ENCODE measurements at places on chromosomes 2 and 18.

DNA sequence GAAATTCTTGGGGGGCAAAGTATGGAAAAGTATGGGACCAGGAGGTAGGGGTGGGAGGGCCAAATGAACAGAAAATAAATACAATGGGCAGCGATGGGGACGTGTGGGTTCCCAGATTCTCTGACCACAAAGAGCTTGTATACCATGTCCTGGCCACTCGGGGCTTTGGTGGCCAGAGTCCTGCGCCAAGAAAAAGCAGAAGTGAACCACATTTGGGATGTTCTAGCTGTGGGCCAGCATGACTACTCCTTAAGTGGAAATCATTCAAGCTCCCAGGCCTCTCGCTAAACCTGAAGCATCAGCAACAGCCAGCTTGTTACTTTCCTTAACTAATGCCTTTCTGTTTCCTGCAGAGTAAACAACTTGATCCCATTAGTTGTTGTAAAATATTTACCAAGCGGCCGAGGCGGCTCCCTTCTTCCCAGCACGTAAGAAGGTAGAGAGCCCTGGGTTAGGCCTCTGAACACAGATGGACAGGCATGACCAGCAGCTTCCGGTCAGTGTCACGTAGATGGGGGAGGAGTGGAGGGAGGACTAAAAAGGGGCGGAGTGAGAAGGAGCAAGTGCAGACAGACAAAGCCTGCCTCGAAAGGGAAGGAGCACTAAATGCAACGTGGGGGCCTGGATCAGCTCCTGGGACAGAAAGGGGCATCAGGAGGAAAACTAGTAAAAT is 88.2 kb downstream of the GALNT14 start:
- DNase-seq, result no peak

GRCh38 chr2:224405412-224405811 is 3.5 kb upstream of the FAM124B start:
- DNase-seq, result no peak

DNA sequence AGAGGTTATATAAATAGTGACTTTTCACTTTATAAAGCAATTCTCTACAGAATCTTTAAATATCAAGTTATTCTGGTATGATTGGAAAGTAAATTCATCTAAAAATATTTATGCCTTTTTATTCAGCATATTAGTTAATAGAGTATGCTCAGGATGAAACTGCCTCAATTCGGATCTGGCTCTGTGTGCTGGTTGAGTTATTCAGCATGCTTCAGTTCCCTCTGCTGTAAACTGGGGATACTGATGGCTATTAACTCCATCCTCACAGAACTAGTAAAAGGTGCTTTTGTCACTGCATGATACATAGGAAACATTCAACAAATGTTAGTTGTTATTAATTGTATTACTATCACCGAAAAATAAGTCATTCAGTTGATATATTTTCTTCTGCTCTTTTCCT is 250.3 kb downstream of the NRXN1 start:
- DNase-seq, result no peak

GRCh38 chr18:34972765-34973414 is 68.3 kb upstream of the MAPRE2 start:
- no peak for DNase-seq

DNA sequence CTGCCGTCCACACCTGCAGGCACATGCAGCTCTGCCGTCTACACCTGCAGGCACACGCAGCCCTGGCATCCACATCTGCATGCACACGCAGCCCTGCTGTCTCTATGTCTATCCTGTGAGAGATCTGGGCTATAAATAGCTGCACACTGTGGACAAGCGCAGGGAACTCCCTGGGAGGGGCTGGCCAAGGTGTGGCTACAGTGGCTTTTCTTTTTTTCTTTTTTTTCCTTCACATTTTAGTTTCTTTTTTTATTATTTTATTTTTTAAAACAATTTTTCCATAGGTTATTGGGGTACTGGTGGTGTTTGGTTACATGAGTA is 42.0 kb downstream of the TMEM182 start:
- DNase-seq, result no peak

DNA sequence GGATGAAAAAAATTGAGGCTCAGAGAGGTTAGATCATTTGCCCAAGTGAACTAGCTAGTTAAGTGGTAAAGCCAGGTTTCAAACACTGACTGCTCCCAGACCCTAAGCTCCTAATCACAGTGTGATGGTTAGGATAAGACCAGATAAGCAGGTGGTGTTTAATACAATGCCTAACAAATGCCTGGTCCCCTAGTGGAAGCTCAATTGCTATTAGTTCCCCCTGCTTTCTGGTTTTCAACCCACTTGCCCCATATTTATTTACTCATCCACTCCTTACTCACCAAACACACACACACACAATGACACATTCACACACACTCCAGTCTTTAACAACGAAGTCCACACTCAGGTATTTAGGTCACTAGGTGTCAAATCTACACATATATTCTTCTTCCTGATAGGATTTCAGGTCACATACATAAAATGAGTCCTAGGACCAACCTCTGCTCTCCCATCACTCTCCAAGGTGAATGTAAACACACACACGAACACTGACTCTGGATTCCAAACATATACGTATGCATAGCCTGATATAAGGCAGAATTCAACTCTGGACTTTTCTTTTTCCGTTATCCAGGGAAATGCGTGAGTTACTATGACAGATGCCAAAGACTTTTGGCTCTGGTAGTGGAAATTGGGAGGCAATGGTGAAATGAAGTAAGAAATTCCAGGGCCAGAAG is 73.6 kb upstream of the TSPYL6 start:
- no peak for DNase-seq

- no peak for DNase-seq
Measured at GRCh38 chr2:239378021-239378917, 22.6 kb downstream of the HDAC4 start.

DNA sequence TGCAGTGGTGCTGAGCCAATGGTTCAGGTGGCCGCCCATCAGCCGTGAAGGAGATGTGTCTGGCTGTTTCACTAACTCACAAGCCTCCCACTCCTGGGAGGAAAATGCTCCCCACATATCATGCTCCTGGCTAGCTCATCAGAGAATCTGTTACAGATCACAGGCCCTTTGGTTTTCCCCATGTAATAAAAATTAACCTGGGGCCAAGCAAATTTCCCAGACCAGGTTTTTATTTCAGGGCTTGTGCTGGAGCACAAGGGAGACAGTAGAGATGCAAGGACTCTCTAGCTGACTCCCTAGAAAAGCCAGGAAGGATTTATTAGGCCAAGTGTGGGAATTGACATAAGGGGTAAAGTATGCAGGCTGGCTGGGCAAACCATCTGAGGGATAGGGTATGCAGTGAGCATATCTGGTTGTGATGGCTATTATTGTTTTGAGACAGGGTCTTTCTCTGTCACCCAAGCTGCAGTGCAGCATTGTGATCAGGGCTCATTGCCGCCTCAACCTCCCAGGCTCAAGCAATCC is 40.6 kb upstream of the CCBE1 start:
- DNase-seq, result no peak

- no peak for DNase-seq
Measured at GRCh38 chr2:85917887-85918795, 29.4 kb upstream of the ST3GAL5 start.

DNA sequence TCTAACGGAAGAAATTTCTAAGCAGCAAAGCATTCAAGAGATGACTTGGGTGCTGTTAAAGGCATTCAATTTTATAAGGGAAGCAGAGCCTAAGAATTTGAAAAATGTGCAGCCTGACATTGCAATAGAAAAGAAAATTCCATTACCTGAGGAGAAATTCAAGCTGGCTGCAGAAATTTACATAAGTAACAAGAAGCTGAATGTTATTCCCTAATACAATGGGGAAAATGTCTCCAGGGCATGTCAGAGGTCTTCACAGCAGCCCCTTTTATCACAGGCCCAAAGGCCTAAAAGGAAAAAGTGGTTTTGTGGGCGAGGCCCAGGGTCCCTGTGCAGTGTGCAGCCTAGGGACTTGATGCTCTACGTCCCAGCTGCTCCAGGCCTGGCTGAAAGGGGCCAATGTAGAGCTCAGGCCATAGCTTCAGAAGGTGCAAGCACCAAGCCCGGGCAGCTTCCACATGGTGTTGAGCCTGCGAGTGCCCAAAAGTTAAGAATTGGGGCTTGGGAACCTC is 306.7 kb downstream of the RDH14 start:
- DNase-seq, result no peak

GRCh38 chr2:95345563-95346230 is 48.5 kb downstream of the KCNIP3 start:
- no peak for DNase-seq

GRCh38 chr2:36960005-36960675 is 6.2 kb downstream of the STRN start:
- no peak for DNase-seq

- DNase-seq, result no peak
Measured at GRCh38 chr18:68707646-68708045, 7.3 kb downstream of the TMX3 start.

- no peak for DNase-seq
Measured at GRCh38 chr18:49400398-49401072, 59.9 kb downstream of the DYM start.

DNA sequence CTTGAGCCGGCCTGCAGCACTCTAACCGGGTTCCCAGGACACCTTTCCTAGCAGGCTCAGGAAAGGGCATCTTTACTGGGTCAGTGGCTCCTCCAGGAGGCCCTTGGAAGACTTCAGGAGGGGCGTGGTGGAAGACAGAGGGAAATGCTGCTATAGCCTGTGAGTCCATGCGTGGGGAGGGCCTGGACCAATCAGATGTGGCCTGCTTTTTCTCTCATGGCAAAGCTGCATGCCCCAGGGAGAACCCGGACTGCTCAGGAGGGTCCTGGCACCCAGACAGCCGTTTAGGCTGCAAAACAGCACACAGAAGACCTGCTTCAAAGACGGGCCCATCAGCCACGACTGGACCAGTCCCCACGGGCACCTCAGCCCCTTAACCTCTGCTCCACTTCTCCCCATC is 84.4 kb downstream of the EIPR1 start:
- DNase-seq, result no peak

- DNase-seq, result no peak
Measured at GRCh38 chr2:156563994-156564753, 128.0 kb downstream of the GPD2 start.

- DNase-seq, result peak; percentile 83
Measured at GRCh38 chr2:65075605-65076344, 19.6 kb downstream of the CEP68 start.

GRCh38 chr2:218129458-218130135 is 3.8 kb downstream of the CXCR2 start:
- no peak for DNase-seq

DNA sequence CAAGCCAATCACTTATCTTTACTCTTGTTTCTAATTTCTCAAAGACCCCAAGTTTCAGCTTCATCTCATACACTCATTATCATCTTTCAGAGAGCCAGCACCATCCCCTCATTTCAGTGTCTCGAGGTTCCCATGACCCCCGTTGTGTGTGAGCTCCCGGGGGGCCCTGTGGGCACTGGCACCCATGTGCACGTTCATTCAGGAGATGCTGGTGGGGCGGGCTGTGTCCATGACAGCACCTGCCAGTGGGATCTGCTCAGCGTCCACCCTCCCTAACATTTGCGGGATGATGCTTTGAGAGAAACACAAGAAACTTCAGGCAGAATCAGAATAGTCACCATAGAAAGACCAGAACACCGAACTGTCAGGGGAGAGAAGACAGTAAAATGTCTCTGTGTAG is 120.5 kb downstream of the MBP start:
- DNase-seq, result no peak

DNA sequence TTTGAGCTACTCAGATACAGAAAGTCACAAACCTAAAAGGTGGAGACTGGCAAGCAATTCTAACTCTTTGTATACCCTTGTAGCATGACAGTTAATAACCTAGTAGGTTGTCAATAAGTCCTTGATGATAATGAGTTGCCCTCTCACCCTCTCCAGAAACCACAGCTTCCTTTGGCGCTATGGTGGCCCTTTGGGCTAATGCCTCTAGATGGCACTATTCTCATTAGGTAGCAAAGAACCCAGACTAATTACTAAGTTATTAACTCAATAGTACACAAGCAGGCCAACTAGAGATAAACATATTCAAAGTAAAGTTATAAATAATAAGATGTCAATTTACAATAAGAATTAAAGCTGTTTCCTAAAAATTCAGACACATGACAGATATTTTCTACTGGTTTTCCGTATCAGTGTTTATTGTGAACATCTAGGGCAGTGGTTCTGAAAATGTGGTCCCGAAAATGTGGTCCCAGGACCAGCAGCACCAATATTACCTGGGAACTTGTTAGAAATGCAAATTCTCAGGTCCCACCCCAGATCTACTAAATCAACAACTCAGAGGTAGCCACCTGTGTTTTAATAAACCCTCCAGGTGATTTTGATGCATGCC is 41.1 kb downstream of the LDAH start:
- DNase-seq, result no peak

DNA sequence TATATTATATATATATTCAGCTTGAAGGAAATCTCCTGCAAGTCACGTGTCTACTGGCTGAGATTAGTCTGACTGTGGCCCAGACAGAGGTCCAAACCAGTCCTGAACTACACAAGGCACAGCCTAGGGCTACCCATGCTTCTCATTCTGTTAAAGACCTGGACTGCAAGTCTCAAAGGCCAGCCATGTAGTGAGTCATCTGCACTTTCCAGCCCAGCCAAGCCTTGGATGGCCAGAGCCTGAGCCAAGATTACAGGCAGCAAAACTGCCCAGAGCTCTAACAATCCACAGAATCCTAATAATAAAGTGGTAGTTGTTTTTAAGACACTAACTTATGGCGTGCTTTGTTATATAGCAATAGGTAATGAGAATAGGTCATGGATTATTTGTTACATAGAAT is 259.6 kb downstream of the SS18 start:
- DNase-seq, result no peak

DNA sequence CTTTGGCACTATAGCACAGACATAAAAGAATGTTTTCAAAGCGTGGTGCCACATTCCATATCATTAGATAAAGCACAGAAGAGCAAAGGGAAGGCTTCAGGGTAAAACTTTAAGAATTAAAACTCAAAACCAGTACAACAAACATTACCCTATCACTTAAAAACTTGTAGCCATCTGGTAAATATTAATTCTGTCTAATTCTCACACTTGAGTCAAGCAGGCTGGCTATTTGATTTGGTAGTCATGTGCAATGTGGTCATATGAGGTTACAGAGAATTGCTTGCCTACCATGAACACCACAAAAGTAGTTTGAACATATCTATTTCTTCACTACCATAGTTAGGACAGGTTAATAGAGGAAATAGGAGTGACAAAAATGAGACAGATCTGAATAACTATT is 244.9 kb downstream of the IRS1 start:
- DNase-seq, result no peak

DNA sequence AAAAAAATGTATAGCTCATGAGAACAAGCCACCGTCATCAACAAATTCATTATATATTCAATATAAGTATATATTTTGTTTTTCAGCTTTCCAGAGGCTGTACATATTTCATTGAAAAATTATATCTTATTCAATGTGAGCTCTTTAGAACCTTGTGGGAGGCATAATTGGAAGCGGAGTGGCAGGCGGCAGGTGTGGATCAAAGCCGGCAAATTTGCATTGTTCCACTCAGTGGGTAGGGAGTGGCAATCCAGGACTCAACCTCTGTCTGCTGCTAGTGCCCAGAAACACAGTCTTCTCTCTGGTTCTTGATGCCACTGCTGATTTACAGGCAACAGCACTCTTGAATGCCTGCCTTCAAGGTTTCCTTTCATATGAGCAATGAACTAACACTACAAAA is 46.9 kb downstream of the GCA start:
- no peak for DNase-seq

All from vagina (tissue), 2 donors.